ENCODE measurements at places on chromosomes 3 and 15. TPM values are rescaled to one million over a fixed set of nuclear protein-coding genes. Genes with fewer than 3 reads are reported as not detected.

Gene TRIM71
- not detected for total RNA-seq

Gene FHIT
- total RNA-seq = 0.75 TPM

Gene LZTFL1
- total RNA-seq = 13.5 TPM

Gene SPTSSB
- total RNA-seq = not detected

Gene ROPN1
- total RNA-seq = not detected

Gene GOLGA6B
- not detected for total RNA-seq

Gene PARP15
- total RNA-seq = not detected

Gene GOLGA6D
- not detected for total RNA-seq

Gene SLC12A6
- total RNA-seq = 3.5 TPM

Gene CISH
- total RNA-seq = 0.63 TPM

Gene ZPLD1
- not detected for total RNA-seq

Gene PLA2G4E
- not detected for total RNA-seq

Gene SLC12A1
- not detected for total RNA-seq

Gene SNAP23
- 18.4 TPM for total RNA-seq

Gene CHAC1
- total RNA-seq = 5.7 TPM

Gene PYDC2
- not detected for total RNA-seq

Gene XRN1
- total RNA-seq = 3.3 TPM

Gene SLC22A14
- 0.05 TPM for total RNA-seq

Gene CYP8B1
- not detected for total RNA-seq

Gene BFSP2
- total RNA-seq = not detected

Gene STOML1
- 11.9 TPM for total RNA-seq

Gene POLR2H
- total RNA-seq = 73.9 TPM

Gene SLC6A20
- 0.08 TPM for total RNA-seq

Gene TIMP4
- 13.6 TPM for total RNA-seq

Gene P2RY14
- total RNA-seq = not detected

Gene RBPMS2
- total RNA-seq = 8.3 TPM

Gene INSYN1
- total RNA-seq = 3.2 TPM

Gene UCN2
- 5.9 TPM for total RNA-seq

Gene P3H2
- 43.4 TPM for total RNA-seq

Gene VPS33B
- total RNA-seq = 14.5 TPM

Gene NDN
- total RNA-seq = 0.03 TPM

Gene TJP1
- total RNA-seq = 57.8 TPM

Gene GHSR
- total RNA-seq = not detected

Gene KNSTRN
- total RNA-seq = 46.8 TPM

Gene RGMA
- total RNA-seq = 0.49 TPM

Gene ZBTB20
- 1.1 TPM for total RNA-seq

Gene GP9
- total RNA-seq = not detected

Gene SPESP1
- total RNA-seq = not detected

Gene CCDC54
- total RNA-seq = not detected

Gene DLL4
- total RNA-seq = 2.9 TPM

Gene GBE1
- total RNA-seq = 23.5 TPM

Gene ITIH4
- total RNA-seq = 0.61 TPM

Data from A549 treated with AZD2906 at 1 μM for 4 hours (cell line).